ENCODE measurements at places on chromosomes 2 and 18.

GRCh38 chr2:71045151-71045550 is 23.3 kb upstream of the NAGK start:
- no peak for DNase-seq

- no peak for DNase-seq
These were observed 134.5 kb downstream of the RHBDD1 start for GRCh38 chr2:226970362-226970761.

GRCh38 chr2:19086231-19086651 is 272.2 kb downstream of the OSR1 start:
- no peak for DNase-seq

DNA sequence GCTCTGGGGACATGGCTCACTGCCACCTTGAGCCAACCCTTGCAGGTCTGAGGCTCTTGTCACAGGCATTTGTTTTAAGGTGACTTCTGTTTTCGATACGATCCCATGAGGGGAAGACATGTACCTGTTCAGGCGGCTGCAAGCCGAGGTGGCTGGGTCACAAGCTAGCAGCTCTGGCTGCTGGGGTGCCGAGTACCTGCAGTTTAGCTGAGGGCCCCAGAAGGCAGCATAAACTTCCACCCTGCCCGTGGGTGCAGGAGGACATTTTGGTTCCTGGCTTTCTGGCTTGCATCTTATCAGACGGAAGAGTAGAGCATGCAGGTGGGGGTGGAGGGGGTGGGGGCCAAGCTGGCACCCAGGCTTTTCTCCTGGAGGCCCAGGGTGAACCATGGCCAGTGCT is 28.4 kb downstream of the COA5 start:
- DNase-seq, result no peak

DNA sequence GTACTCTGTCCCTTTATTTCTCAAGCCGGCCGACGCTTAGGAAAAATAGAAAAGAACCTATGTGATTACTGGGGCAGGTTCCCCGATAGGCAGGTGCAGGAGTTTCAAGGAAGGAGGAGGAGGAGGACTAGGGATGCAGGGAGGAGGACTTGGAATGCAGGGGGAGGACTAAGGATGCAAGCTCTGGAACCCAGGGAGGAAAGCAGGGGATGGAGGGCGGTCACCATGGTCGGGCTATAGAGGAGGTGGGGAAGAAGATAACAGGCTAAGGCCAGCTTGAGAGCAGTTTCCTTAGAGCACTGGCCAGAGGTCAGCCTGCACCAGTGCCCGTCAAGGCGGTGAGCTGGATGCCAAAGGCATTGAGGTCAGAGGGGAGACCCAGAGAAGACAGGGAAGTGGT is 18.7 kb upstream of the B3GNT7 start:
- DNase-seq, result no peak

GRCh38 chr18:5546660-5547059 is 2.9 kb upstream of the EPB41L3 start:
- DNase-seq, result no peak

DNA sequence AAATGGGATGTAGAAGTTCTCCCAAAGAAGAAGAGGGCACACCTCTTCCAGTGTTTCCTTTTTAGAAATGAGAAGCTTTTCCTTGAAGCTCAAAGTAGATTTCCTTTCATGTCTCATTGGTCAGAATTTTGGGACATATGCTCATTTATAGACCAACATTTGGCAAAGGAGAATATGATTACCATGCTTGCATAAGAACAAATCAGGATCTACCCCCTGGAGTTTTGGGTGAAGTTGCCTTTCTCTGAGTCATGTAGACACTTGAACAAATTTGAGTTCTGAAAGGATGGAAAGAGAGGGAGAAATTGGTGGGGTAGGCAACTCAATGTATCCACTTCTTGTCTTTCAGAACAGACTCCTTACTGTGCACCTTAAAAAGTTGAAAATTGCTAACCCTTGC is 409.0 kb downstream of the SLC4A3 start:
- DNase-seq, result no peak

DNA sequence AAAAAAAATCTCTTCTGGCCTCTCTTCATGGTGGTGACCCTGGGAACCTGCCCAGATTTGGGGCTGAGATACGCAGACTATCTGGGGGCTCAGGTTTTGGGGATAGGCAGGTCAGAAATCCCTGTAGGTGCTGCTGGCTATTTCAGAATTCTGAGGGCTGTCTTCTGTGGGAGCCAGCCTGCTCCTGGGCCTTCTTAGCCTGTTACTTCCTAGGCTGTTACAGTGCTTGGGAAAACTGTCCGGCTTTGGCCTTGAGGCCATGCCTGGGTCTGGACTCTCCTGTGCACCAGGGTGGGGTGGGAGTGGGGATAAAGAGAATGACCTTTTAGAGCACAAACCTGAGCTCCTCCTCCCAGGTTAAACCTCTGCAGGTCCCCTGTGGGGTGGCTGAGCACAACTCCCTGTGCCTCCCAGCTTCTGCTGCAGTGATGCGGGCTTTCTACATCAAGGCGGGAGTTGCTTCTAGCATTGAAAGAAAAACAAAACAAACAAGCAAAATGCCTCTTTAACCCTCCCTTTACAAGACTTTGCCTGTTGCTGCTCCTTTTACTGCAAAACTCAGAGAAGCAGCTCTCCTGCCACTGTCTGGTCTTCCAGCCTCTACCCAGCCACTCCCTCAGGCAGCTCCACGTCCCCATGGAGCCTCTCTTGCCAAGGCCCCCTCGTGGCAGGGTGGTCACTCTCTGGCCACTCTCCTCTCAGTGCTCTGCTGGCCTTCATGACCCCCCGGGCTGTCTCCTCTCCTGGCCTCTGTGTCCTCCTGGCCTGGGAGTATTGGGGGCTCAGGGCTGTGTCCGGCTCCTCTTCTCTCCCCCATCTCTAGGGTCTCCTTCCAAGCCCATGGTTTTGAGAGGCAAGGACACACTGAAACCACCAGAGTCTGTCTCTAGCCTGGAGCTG is 293.0 kb upstream of the HS6ST1 start:
- DNase-seq, result peak; percentile 5

GRCh38 chr2:230010501-230010900 is 58.2 kb downstream of the SLC16A14 start:
- no peak for DNase-seq

GRCh38 chr18:30987467-30988241 is 54.9 kb downstream of the DSC3 start:
- DNase-seq, result no peak

DNA sequence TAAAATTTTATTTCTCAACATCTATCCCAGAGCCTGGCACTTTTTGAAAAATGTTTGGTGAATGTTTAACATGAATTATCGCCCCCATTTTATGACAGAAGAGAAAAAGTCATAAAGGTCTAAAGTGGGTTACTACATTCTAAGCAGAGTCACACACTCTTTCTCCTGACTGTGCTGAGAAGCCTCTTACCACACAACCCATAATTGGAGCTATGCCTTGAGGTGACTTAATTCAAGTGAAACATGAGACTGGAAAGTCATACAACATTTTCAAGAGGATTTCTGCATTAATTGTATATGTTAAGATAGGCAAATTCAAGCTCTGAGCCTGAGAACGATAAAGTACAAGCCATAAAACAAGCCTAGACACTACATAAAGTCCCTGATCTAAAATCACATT is 3.1 kb upstream of the DSEL start:
- DNase-seq, result no peak

- DNase-seq, result no peak
These were observed 1.0 kb upstream of the HDAC4 start for GRCh38 chr2:239401881-239402233.

- no peak for DNase-seq
These were observed 31.6 kb downstream of the CDK15 start for GRCh38 chr2:201837824-201838431.

GRCh38 chr2:191012845-191013681 is 908 bp downstream of the STAT1 start:
- no peak for DNase-seq

GRCh38 chr2:69387770-69388481 is 899 bp upstream of the GFPT1 start:
- no peak for DNase-seq

DNA sequence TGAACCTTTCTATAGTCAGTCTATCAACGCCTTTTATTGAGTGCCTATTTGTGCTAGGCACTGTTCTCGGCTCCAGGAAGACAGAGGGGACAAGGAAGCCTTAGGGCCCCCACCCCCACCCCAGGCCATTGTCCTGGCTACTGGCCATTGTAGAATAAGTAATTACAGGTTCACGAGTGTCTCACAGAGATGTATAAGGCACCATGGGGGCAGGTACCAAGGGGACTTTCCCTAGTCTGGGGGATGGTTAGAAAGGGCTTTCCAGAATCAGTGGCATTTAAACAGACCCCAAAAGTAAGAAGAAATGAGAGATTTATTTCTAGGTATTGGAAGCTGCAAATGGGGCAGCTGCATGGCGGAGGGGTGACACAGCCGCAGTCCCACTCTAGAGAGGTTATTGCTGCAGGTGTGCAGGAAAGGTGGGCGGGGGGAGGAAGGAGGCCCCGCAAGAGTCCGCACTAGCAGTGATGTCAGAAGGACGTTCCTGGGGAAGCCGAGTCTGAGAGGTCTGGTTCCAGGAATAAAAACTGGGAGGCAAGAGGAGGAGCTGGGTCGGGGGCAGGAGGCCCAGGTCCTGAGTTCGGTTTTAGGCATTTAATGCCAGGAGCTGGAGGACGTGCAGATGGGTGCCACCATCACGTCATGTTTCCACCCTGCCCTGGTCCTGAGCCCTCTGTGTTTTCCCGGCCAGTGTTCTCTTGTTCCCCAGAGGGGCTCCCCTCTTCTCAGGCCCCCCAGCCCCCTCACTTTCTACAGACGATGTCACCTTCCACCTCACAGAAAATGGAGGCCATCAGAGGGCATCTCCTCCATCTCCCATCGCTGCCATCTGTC is 30.5 kb downstream of the FOSL2 start:
- DNase-seq, result no peak

DNA sequence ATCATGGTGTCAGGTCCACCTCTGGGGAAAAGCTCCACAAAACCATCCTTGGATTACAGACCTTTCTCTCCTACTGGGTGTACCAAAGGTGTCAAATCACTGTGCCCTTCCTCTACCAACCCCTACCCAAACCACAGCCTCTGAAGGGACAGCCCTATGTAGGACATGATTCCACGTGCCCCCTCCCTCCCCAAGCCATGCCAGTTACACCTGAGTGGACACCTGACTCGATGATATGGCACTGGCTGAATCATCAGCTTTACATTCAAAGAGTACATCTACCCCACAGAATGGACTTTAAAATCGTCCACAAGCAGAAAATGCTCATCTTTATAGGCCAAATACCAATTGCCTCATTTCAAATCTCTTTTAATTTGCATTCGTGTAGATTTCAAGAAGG is 26.0 kb downstream of the TRABD2A start:
- no peak for DNase-seq

DNA sequence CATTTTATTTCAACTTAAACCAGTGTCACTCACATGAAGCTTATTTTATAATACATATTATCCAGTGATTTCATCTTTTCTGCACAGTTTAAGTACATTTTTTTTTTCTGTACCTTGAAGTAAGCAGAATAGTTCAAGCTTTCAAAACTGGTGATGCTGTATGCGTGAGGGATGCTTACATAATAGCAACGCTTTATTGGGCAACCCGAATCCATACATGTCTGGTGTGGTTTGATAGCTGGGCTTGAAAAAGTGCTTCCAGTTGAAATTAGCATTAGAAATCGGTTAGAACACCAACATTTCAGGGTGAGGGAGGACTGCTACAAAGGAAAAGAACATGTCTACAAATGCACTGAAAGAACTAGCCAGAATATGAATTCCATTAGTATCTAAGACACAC is 117.4 kb downstream of the MBP start:
- no peak for DNase-seq

GRCh38 chr2:37343537-37344434 is 644 bp upstream of the QPCT start:
- DNase-seq, result no peak

DNA sequence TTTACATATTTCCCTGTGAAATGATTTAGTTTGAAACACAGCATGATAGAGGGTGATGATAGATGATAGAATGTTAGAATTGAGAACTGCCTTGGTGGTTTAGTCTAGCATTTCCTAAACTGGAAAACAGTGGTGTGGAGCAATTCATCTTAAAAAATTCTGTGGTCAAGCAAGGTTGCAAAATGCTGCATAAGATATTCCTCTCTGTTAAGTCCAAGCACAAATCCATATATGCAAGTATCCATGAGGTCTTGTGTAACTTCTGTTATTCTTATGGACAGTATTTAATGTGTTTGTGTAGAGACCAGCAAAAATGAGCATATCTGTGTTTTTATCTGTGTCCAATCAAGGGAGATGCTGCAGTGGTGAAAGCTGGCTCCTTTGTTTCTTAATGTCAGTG is 30.0 kb downstream of the CPS1 start:
- DNase-seq, result no peak
